ENCODE measurements at places on chromosomes 4 and X.

DNA sequence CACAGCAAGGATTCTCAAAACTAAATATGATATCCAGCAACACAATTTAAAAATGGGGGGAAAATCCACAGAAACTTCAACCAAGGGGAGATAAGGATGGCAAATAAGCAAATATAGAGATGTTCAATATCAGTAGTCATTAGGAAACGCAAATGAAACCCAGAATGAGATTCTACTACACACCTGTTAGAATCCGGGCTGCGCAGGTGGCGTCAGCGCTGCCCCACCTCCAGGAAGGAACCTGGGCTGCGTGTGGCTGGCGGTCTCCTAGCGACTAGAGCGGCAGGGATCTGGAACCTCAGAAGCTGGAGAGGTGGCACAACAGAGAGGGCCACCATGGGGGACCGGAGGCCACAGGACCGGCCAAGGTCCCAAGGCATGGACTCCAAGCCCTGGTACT is at the start of gene FAM47B:
Gene FAM47B, plus strand, starts transcription at position 301 of the 400 bp plus-strand sequence. Its CDS starts 36 bp downstream, at position 337.
- no peak for DNase-seq

GRCh38 chr4:77538574-77539157 is 67.0 kb upstream of the CXCL13 start:
- DNase-seq: no peak

DNA sequence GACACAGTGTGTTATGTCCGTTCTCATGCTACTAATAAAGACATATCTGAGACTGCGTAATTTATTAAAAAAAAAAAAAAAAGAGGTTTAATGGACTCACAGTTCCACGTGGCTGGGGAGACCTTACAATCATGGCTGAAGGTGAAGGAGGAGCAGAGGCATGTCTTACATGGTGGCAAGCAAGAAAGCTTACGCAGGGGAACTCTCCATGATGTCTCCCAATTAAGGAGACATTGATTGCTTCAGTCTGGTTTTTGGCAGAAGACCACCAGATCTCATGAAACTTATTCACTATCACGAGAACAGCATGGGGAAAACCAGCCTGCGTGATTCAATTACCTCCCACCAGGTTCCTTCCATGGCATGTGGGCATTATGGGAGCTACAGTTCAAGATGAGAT is 221.8 kb downstream of the ASMT start:
- no peak for DNase-seq

GRCh38 chr4:102598086-102598761 is 97.1 kb downstream of the NFKB1 start:
- no peak for DNase-seq

GRCh38 chrX:71955530-71956120 is 45.0 kb downstream of the NHSL2 start:
- DNase-seq: no peak
